ENCODE measurements at places on chromosomes 1 and 21.

GRCh38 chr1:148379697-148380096, 103.4 kb downstream of the PPIAL4G start:
- DNase-seq: no peak

DNA sequence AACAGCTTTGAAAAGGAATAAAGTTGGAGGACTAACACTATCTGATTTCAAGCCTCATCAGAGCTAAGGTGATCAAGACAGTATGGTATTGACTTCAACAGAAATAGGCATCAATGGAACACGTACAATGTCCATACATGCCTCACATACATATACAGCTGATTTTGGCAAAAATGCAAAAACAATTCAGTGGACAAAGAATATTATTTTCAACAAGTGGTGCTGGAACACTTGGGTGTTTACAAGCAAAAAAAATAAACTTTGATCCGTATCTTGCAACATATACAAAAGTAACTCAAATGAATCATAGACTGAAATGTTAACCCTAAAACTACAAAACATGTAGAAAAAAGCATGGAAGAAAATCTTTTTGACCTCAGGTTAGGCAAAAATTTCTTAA, 141.9 kb upstream of the ZC3H11B start:
- peak; percentile 52 for DNase-seq

- no peak for DNase-seq
Observed at GRCh38 chr1:60753036-60753900, 329.1 kb upstream of the NFIA start.

GRCh38 chr1:168135116-168135920, 1.4 kb downstream of the GPR161 start:
- DNase-seq: no peak

- no peak for DNase-seq
Observed at GRCh38 chr1:166627558-166627957, 211.7 kb upstream of the POGK start.

GRCh38 chr1:156497078-156497742, 3.4 kb downstream of the MEF2D start:
- DNase-seq: no peak

GRCh38 chr1:61058483-61059245, 23.7 kb upstream of the NFIA start:
- DNase-seq: peak; percentile 41

GRCh38 chr1:212344905-212345304, 59.7 kb downstream of the PPP2R5A start:
- no peak for DNase-seq

DNA sequence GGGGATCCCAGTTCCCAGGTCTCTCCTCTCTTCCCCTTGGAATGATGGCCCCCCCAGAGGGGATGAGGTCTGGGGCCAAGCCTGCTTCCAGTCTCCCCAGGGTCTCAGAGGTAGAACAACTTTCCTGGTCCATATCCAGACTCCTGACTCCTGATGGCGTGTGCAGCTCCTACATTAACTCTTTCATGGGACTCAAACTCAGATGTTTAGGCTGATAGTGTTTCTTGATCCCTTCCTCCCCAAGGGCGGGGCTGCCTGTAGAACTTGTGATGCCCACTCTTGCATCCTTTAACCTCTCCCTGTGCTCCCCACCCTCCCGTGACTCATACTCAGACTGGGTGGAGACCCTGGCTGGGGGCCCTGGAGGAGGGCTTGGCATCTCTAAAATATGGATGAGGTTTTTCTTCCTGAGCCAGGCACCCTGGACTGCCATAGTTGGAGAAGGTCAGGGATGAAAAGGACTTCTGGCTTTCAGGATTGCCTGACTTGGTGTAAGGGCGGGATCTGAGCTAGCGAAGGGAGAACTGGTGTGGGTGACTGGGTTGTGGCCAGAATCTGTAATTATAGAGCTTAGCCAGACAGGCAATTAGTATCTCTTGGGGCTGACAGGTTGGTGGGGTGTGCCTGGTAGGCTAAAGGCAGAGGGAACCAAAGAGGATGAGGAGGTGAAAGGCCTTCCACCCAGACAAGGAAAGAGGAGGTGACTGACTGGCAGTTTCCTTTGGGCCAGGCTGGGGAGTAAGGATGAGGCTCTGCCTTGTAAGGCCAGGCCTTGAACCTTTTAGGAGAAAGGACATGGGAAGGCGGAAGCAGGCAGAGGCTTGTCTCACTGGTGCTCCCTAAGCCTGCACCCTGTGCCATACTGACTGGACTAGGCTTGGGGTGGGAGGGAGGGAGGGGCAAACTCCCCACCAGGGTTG, 1.5 kb downstream of the ATP8B2 start:
- DNase-seq: peak; percentile 34

GRCh38 chr1:180157108-180157507, 2.4 kb downstream of the QSOX1 start:
- DNase-seq: peak; percentile 62

DNA sequence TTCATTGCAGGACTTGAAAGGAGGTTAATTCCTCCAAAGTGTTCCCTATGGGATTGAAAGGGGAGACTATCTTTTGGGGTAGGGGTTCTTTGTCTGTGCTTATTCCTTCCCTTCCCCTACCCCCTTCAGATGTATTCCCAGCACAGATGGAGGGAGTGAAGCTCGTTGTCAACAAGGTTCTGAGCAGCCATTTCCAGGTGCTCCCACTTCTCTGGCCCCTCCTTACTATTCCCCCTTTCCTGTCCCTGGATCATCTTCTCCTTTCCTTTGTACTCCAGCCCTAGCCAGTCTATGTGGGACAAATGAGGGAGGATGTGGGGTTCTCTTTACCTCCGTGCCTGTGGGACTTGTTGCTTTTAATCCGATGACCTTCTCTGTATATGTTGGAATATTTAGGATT, 899 bp downstream of the TOMM40L start:
- no peak for DNase-seq

GRCh38 chr1:20250340-20250989, 40.2 kb upstream of the VWA5B1 start:
- DNase-seq: peak; percentile 41

GRCh38 chr1:204854286-204854685, 16.4 kb upstream of the NFASC start:
- no peak for DNase-seq

DNA sequence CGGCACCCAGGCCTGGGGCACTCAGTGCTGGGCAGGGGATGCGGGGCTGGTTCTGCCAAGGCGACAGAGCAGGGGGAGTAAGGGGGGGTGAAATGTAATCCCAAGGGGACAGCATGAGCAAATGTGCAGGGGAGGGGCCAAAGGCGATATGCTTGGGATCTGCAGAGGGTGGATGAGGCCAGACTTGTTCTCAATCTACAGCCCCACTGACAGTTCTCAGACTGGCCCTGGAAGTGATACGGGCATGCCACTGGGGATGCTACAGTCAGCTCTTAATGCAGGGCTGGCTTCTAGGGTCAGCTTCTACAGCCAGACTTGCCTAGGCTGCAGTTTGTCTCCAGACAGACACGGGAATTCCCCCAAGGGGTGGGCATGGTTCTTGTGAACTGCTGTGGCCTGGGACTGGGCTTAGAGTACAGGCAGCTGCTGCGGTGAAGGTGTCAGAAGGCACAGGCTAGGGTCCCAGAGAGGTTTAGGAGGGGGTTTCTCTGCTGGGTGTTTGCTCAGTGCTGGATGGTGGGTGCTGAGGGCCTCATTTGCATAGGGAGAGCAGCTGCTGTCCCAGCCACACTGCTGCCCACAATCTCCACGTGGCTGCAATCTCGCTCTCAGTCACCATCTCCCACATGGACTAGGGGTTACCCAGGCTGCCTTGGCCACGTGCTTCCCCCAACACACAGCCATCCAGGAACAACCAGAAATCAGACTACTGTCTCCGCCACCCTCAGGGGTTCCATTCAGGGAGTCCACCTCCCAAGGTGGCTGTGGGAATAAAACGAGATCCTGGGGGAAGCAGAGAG, 190.1 kb downstream of the HIVEP3 start:
- DNase-seq: no peak

GRCh38 chr21:35222541-35222941, 173.4 kb upstream of the RUNX1 start:
- DNase-seq: peak; percentile 51

DNA sequence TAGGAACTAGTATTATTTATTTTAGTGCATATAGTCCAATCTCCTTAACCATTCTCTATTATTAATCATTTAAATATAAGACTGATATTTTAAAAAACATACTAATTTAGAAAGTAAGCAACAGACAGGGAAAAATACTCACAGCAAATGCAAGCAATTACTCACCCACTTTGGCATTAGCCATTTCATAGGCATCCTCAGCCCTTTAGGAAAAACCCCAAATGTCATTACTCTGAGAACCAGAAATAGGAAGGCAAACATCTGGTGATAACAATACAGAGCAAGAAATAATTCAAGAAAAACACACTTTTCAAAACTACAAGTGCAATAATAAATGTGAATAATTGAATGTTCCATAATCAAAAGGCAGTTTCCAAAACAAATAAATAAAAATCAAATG, 545.1 kb downstream of the PLPP3 start:
- peak; percentile 34 for DNase-seq

DNA sequence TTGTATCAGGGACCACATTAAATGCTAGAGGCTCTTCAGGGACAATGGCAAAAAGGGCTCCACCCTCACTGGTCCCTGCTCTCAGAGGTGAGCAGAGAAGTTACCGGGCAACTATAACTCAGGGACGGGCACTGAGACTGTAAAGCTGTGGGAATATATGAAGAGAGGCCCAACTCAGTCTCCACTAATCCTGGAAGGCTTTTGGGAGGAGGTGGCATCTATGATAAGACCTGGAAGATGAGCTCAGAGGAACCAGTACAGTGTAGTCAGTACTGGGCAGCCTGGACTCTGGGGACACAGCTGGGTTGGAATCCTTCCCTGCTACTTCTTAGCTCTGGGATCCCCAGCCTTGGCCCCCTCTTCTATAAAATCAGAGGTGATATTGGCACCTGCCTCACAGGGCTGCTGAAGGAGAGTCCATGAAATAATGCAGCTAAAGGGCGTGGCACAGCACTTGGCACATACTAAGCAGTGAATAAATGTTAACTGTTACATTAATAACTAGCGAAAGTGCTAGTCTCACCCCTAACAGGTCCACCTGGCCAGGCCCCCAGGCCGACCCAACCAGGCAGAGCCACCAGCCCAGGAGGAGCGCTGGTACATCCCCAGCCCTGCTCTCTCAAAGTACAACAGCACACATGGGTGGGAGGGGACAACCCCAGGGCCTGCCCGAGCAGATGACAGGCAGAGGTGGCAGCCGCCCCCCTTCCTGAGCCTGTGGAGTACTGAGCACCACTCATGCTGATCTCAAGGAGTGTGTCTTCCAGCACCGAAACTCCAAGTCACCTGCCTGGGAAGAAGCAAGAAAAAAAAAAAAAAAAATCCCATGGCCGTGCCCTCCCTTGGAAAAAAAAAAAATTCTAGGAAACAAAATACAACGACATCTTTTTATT, 62.7 kb downstream of the CASZ1 start:
- DNase-seq: no peak

DNA sequence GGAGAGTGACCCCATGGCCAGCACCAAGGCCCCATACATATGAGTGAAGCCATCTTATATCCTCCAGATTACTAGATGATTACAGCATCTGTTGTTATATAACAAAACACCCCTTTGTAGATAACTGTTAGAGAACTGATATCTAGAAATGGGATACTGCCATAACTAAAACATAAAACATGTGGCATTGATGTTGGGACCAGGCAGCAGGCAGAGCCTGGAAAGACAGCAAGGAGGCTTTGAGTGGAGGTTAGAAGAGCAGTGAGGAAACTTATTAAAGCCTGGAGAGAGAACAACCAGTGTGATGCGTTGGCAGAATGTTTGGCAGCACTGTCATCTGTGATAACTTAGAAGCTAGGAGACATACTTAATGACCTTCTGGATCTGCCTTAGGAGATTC, 5.5 kb upstream of the ZMYM6 start:
- no peak for DNase-seq

- DNase-seq: peak; percentile 40
Observed at GRCh38 chr1:156608981-156609380, 7.7 kb upstream of the GPATCH4 start.

GRCh38 chr1:23122023-23122748, 46.5 kb downstream of the LUZP1 start:
- DNase-seq: peak; percentile 75

GRCh38 chr1:230641346-230641745, 935 bp upstream of the COG2 start:
- peak; percentile 69 for DNase-seq

DNA sequence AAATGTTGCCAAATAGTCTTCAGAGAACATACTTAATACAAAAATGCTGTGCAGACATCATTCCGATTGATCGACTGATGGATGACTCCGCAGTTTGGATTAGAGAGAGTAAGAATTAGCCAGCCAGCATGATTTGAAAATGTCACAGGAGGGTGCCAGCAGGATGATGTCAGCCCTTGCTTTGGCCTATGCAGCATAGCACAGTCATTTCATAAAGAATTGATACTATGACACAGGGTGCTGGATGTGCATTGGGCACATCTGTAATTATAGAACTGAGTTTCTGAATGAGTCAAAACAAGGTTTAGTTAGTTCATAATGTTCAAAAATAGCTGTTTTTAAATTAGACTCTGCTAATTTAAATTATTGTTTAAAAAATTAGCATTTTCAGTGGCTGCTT, 21.6 kb upstream of the TRAF5 start:
- DNase-seq: peak; percentile 56

- no peak for DNase-seq
Observed at GRCh38 chr1:209787551-209787950, 3.2 kb upstream of the C1orf74 start.

All from choroid plexus epithelial cell (primary cell).